ENCODE measurements at places on chromosomes 16 and 17.

DNA sequence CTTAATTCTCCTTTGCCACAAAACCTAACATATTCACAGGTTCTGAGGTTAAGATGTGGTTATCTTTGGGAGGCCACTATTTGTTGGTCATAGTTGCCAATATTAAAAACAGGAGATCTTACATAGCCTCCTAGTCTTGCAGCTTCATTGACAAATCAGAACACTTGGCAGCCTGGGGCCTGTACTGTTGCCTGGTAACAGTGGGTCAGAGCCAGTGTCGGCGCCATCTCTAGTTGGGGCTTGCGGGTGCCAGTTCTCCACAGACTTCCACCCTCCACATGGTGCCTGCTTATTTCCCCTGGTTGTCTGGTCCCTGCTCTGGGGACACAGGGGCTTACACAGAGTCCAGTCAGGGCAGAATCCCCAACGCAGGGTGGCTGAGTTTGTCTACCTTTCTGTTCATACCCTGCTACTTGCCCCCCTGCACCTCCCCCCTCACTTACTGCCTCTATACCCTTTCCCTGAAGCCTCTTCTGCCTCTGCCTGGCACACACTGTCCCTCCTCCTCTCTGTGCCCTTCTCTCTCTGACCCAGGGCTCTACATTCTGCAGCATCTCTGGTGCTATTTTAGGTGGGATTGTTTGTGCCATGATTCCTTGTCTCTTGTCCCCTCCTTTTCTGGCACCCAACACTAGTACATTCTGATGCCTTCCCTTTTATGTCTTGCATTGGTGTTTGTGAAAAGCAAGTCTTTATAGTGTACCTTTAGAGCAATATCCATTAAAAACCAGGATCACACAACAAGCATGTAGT, 13.4 kb downstream of the EPN2 start:
- no peak for DNase-seq

DNA sequence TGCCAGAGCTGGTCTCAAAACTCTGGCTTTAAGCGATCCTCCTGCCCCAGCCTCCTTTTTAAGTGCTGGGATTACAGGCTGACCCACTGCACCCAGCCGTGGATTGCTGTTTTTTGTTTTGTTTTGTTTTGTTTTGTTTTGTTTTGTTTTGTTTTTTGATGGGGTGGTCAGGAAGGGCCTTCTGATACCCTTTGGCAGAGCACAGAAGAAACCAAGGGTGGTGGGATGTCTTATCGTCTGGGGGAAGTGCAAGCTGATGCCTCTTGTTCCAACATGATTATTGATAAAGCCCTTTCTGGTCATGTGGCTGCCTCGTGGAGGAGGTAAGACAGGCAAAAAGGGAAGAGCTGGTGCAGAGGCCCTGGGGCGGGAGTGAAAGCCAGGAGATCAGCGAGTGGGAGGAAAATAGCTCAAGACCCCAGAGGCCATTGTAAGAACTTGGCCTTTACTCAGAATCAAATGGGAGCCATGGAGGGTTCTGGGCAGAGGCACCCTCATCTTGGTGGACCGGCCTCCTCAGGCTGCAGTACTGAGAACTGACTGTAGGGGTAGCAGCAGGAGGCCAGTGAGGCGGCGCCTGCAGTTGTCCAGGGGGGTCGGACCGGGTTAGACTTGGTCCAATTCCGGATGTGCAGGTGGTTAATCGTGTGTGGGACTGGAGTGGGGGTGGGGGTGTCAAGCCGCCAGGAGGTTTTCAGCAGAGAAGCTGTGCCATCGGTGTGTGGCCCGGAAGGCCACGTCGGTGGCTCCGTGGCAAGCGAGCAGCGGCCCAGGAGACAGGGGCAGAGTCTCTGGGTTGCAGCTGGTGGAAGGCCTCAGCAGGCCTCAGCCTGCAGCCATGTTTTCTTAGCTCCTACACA, 84.4 kb upstream of the GSE1 start:
- DNase-seq = no peak

DNA sequence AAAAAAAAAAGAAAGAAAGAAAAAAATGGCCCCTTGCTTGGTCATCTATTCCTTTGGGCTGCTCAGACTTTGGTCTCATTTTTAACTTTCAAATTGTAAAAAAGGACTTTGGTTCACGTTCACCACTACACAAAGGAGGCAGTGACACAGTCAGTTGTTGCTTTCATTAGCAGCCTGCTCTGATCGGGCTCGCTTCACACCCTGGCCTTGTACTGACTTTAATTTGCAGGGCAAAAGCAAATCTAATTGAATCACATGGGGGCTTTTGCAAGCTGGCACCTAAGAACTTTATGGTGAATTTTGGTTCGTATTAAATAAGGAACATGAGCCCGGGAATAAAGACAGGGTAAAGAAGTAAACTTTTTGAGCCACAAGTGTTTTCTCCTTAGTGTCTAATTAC, 103.6 kb upstream of the CDH11 start:
- DNase-seq = no peak

DNA sequence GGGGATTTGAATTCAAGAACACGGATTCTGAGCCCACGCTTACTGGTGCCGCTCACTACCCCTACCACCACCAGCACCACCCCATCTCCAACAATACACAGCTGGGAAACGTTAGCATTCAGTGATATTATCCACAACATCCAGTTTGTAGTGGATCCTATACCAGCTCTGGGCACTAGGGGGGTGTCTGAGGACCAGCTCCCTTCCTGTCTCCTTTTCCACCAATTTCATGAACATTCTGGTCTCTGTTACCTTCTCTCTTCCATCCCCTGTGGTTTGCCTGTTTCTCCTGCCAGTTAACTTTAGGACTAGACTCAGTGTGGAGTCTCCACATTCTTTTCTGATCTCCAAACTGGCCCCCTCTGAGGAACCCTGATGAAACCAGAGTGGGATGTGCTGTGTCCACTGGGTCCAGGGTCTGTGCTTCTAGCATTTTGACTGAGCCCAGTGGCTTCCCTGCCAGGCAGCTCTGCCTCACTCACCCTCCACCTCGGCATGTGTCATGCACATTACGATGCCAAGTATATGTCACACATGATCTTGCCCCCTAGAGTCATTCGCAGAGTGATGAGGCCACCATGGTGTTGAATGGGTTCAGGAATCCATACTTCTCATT, 187.0 kb upstream of the CDH13 start:
- no peak for DNase-seq

DNA sequence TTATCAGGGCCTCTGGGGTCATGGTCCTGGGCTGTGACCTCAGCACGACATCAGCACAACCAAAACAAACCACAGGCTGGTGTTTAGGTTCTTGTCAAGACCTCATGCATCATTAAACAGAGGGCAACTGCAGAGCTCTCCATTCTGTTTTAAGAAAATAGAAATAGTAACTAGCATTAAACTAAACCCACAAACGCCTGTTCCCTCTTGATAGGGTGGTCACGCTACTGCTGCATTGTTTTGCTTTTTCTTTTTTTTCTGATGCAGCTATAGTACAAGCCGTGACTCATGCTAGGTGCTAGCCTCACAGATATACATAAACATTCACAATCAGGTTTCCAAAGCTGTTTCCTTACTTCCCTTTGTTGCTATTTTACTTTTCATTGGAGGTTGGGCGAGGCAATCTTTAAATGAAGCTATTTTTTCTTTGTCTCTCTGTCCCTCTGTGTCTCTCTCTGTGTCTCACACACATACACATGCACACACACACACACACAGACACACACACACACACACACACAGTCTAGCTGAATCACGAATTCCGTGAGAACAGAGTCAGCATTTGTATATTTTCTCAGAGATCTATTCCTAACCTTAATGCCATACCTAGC, 310.3 kb downstream of the CDH13 start:
- DNase-seq = no peak

DNA sequence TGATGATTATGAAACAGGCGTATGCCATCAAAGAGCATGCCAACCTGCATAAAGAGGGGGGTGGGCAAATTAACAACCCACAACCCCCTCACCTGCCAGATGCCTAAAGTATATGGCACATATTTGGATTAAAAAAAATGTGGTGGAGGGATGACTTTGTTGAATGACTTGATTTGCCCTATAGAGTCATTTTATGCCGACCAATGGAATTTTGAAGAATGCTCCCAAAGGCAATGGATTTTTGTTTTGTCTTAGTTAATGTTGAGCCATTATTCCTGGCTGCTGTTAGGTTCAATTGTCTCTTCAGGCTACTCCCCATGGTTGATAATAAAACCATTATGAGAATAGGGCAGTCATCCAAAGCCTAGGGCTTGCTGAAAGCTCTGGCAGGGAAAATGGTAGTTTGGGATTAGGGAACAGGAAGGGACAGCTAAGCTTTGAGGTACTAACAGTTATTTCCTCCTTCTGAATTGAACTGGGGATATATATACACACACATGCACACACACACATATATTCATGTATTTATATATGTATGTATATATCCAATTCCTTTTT, 5.8 kb upstream of the CHCT1 start:
- peak; percentile 74 for DNase-seq

DNA sequence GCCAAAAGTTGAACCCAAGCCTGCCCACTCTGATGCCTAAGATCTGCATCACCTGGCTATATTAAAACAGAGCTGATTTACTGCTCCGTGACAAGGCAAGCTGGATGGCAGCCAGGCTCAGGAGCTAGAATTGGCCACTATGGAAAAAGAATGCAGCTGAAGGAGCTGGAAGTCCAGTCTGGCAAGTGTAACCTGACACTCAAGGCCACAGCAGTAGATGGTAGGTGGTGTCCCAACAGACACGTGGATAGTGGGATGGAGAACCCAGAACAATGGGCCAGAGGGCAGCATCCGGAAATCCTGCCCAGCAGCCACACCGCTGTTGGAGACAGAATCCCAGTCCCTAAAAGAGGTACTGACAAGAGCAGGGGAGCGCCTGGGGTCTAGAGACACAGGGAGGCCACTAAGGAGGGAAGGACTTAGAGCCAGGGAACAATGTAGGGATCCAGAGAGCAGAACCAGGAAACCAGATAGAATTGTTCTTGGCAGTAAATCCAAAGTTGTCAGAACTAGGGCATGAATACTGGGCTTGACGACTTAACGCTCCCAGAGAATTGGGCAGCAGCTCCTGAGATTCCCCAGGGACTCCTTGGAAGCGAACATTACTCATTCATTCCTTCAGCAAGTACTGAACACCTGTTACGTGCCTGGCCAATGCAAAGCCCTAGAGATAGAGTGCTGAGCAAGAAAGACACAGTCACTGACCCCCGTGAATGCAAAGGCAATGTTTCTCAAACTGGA, 85.7 kb downstream of the CDYL2 start:
- DNase-seq = no peak

DNA sequence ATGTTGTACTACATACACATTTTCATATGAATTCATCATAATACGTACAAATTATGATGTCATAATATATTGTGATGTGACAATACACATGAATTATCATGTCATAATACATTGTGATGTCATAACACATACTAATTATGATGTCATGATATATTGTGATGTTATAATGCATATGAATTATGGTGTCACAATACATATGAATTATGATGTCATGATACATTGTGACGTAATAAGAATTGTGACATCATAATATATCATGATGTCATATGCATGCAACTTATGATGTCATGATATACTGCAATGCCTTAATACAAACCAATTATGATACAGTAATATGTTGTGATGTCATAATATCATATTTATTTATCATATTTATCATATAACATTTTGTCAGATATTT, 2074.3 kb downstream of the TP53TG3F start:
- DNase-seq = no peak

DNA sequence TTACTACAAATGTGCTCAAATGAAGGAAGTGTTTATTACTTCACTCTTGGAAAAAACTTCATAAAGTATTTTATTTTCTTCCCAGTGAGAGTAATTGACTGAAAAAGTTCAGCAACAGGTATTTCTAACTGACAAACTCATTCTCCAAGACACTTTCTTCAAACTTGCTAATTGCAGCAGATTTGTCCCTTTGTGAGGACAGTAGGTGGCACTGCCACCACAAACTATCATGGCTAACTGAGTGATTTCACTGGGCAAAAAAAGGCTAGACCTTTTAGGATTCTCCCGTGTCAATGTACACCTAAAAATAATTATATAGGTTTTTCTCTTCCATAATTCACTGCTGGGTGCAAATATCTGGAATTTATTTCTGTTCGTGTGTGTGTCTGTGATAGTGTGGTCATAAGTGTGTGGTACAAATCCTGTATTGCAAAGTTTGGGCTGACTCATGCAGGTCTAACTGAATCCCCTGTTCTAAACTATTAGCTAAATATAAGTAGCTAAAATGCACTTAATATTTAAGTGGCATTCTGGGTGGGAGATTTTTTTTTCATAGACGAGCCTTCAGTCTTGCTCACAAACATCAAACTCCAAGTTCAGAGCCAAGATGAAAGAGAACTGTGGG, 3.9 kb downstream of the HS3ST3A1 start:
- DNase-seq = no peak

DNA sequence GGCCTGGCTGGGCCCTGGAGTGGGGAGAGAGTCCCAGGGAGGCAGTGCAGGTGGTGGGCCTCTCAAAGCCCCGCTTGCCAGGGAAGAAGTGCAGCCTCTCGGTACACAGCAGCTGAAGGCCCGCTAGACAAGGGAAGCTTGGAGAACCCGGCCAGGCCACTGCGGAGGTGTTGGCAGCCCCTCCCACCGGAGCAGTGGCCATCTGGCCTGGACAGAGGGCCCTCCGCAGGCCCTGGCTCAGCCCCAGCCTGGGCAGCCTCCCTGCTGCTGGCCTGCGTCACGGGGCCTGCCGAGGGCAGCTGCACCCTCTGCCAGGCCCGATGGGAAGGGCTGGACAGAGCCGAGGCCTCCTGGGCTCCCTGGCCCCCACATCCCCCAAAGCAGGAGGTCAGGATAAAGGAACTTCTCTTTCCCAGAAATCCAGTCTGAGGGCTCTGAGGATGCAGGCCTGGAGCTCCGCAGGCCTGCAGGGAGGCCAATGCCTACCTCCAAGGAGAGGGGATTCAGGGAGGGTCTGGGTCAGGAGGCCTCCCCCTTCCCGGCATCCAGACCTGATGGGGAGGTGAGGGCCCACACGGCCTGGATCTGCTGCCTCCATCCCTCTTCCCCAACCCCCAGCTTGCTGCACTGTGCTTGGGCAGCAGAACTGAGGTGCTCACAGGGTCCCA, 4.3 kb downstream of the SPPL2C start:
- no peak for DNase-seq

DNA sequence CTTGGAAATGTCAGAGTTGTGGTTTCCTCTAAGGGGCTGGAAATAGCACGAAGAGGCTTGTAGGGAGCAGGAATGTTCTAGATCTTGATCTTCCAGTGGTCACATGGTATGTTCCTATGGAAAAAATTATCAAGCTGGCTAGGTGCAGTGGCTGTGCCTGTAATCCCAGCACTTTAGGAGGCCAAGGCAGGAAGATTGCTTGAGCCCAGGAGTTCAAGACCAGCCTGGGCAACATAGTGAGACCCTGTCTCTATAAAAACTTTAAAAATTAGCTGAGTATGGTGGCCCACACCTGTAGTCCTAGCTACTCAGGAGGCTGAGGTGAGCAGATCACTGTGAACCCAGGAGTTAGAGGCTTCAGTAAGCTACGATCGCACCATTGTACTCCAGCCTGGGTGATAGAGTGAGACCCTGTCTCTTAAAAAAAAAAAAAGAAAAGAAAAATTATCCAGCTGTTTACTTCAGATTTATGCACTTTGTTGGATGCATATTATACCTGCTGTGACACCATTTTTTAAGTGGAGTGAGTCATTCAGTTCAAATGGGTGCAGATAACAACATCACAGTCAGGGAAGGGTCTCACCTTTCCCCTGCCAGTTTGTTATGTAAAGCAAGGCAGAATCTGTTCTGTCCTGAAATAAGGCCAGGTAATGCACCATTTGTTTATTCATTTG, 65.7 kb upstream of the LYRM9 start:
- no peak for DNase-seq

Measured in foreskin melanocyte (primary cell).